ENCODE measurements at places on chromosomes 4 and X.

DNA sequence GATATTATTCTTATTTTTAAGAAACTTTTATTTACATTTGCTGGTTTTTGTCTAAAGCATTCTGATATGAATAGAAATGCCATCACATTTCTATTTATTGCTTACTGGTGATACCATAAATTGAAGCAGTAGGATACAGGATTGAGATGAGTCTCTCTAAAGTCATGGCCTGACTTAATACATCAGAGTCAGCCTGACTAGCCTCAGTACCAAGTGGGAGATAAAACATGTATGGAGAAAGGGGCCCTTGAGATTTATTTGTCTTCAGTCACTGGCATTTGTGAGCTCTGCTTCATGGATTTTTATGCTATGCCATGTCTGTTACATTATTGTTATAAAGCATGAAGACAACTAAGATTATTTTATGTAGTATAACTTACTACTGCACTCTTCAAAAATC lies 465.5 kb downstream of the ADGRL3 start:
- DNase-seq = no peak

GRCh38 chr4:33111117-33111516 lies 2390.9 kb downstream of the PCDH7 start:
- no peak for DNase-seq

- DNase-seq = no peak
Observed at GRCh38 chrX:129534816-129535578, 5.1 kb upstream of the OCRL start.

GRCh38 chr4:110059556-110060191 lies 138.7 kb downstream of the ELOVL6 start:
- DNase-seq = no peak

- DNase-seq = no peak
Observed at GRCh38 chr4:138599965-138600364, 357.8 kb upstream of the SLC7A11 start.

Measured in right hindlimb (tissue), 1 donor.